ENCODE measurements at places on chromosomes 2 and 18. TPM values are rescaled to one million over a fixed set of nuclear protein-coding genes. Genes with fewer than 3 reads are reported as not detected.

The GLI2 gene
- total RNA-seq = 4.7 TPM

The ASB18 gene
- total RNA-seq = not detected

The WNT10A gene
- not detected for total RNA-seq

The OR6B2 gene
- not detected for total RNA-seq

The VWC2L gene
- total RNA-seq = not detected

The AFG3L2 gene
- 65.5 TPM for total RNA-seq

The LPIN1 gene
- total RNA-seq = 21.7 TPM

The NAT8 gene
- total RNA-seq = not detected

The SERPINB4 gene
- not detected for total RNA-seq

The ABCG5 gene
- total RNA-seq = not detected

The ALLC gene
- total RNA-seq = not detected

The GALR1 gene
- total RNA-seq = not detected

The ADD2 gene
- total RNA-seq = not detected

The LCT gene
- under 0.01 TPM for total RNA-seq

All from IMR-90 (cell line).